ENCODE measurements at places on chromosomes 12 and 14.

GRCh38 chr12:55707841-55708694 is at the start of gene ITGA7:
ITGA7 (minus strand) TSS chr12:55707904; CDS start chr12:55707682, 222 bp downstream.
- DNase-seq, result peak; percentile 88

GRCh38 chr14:64465831-64466554 is 694 bp downstream of the AKAP5 start:
- peak; percentile 57 for DNase-seq

- DNase-seq, result no peak
These were observed 94.3 kb downstream of the SLC25A21 start for GRCh38 chr14:37078131-37078530.

GRCh38 chr14:68768316-68768715 is 24.6 kb downstream of the ZFP36L1 start:
- DNase-seq, result no peak

DNA sequence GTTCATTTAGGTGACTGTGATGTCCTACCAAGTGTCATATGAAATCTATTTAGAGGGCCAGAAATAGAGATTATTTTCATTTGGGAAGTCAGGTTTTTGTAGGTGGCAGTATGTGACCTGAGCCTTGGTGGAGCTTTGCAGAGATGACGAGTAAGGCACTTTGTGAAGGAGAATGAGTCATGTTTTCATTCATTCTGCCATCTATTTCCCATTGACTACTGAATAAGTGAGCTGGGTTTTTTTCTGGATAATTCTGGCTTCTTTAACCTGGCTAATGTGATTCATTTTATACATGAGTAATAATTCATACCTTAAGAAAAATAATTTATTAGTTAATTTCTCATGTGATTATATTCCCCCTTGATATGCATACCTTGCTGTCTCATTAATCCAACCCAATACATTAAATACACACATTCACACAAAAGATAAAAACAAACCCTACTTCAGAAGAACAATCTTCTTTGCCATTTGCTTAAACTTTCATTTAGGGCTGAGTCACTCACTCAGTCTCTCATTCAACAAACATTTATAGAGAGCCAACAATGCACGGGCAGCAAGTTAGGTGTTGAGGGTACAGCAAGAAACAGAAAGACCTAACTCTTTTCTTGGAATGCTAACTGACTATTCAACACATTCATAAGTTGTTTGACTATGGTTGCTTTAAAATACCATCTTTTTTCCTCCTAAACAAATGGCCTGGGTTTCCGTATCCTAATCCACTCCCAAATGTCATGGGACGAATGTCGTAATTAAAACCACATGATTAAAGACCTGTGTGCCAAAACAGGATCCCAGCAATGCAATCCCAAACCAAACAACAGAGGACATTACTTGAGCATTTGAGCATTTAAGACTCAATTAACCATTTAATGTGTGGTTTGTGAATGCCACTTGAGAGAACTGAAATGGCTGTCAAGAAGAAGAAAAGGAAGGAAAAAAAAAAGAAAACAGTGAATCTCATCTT is 78.0 kb downstream of the KITLG start:
- DNase-seq, result no peak

- no peak for DNase-seq
These were observed 1.5 kb upstream of the GALNT6 start for GRCh38 chr12:51392556-51393237.

DNA sequence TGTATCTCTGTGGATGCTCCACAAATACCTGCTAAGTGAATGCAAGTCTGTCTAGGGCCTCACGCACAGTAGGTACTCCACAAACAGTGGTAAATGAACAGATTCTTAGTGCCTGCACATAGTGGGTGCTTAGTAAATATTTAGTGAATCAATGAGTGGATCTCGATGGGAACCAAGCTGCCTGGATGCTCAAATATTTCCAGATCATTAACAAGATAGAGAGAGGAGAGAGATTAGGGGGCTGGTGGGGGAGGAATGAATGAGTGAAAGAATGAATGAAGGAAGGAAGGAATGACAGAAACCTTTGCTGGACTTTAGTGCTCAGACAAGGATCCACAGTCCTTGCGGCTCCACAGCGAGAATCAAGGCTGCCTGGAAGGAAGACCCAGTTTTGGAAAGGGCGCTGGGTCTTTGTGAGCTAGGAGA is 118.2 kb downstream of the SCARB1 start:
- no peak for DNase-seq

DNA sequence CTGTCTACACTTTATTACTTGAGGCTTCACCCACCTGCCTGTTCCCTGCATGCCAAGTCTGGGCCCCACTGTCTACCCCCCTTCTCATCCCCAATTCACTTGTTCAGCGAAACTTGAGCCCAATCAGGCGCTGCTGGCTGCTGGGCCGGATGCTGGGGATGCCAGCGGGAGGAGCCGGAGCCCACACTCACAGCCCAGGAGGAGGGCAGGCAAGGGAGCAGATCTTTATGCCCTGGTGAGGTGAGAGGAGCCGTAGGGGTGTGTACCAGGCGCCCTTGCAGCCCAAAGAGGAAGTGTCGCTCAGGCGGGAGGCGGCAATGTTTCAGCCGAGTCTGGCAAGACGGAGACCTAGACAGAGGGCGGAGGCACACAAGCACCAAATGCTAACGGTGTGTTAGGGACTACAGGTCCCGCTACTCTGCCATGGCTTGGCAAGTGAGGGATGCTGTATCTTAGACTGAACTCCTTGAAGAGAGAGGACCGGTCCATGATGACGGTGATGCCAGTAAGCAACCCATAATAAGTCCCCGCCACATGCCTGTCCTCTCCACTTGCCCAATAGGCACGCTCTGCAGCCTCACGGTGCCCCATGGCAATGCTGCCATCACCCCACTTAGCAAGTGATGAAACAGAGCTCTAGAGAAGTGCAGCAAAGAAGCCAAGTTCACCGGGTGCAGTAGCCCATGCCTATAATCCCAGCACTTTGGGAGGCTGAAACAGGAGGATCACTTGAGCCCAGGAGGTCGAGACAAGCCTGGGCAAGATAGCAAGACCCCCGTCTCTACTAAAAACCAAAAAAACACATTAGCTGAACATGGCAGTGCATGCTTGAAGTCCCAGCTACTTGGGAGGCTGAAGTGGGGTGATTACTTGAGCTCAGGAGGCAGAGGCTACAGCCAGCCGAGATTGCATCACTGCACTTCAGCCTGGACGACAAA is 41.6 kb downstream of the LRRC74A start:
- peak; percentile 60 for DNase-seq

- DNase-seq, result peak; percentile 31
These were observed 51.2 kb downstream of the ATF7IP start for GRCh38 chr12:14416658-14417057.

- DNase-seq, result no peak
These were observed 29.3 kb downstream of the MAP1LC3B2 start for GRCh38 chr12:116588390-116589028.

DNA sequence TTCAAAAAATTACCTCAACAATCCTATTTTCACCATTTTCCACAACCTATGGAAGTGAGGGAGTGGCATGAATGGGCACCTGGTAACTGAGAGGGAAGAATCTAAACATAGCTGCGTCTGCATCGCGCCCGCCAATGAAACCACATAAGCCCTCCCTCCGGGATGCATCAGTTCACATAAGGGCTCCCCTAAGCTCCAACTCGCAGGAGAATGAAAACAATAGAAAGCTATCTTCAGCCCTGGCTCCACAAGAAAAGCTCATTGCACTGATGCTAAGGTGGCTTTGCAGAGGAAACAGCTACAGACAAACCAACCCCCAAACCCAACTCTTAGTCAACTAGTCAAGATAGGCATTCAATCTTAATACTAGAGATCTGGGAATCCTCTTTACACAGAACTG is 173.3 kb downstream of the FOXN3 start:
- no peak for DNase-seq

DNA sequence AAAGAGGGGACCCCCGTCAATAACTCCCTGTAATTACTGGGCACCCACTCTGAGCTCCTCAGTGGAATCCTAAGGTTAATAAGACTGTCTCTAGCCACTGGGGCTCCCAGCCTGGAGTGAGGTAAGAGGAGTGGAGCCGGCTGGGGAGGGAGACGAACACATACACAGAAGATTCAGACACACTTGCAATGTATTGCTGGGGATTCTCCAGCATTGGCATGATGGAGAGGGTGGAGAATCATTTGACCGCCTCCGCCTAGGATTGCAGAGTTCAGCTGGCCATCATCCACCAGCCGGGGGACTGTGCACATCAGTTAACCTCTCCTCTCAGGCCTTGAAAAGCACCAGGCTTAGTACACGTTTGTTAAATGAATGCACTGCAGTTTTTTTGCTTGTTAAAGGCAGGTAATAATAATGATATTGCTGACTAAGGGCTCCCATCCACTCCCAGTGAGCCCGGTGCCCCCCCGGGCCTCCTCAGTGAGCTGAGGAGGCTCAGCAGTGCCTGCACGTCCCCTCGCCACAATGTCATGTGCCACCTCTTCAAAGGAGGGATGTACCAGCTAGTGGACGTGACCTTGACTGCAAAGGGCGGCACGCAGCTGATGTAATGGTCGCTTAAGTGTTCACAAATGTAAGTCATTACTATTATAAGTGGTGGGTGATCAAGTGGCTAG is 20.3 kb upstream of the FAIM2 start:
- DNase-seq, result no peak

- DNase-seq, result no peak
These were observed 312.8 kb upstream of the RPL10L start for GRCh38 chr14:46964378-46964777.

- DNase-seq, result peak; percentile 49
These were observed 1.1 kb downstream of the TPI1 start for GRCh38 chr12:6868211-6869048.

GRCh38 chr14:67425608-67426007 is 13.6 kb upstream of the PLEK2 start:
- no peak for DNase-seq

DNA sequence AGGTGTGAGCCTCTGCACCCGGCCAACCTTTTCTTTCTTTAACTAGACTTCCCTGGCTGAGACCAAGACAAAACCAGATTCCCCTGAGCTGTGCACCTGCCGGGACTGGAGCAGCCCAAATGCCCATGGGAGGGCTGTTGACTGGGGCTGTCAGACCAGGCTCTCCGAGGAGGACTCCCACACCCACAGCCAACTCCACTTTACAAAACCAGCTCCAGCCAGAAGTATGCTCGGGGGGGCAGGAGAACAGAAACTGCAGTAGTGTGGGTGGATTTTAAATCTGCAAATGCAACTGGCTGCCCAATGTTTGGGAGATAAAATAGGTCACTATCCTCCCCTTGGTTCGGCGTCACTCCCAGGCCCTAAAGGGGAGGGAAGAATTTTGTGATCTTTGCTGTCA is 78.5 kb downstream of the VCPKMT start:
- DNase-seq, result no peak

GRCh38 chr14:101033006-101033405 is 129.5 kb upstream of the RTL1 start:
- DNase-seq, result peak; percentile 10

DNA sequence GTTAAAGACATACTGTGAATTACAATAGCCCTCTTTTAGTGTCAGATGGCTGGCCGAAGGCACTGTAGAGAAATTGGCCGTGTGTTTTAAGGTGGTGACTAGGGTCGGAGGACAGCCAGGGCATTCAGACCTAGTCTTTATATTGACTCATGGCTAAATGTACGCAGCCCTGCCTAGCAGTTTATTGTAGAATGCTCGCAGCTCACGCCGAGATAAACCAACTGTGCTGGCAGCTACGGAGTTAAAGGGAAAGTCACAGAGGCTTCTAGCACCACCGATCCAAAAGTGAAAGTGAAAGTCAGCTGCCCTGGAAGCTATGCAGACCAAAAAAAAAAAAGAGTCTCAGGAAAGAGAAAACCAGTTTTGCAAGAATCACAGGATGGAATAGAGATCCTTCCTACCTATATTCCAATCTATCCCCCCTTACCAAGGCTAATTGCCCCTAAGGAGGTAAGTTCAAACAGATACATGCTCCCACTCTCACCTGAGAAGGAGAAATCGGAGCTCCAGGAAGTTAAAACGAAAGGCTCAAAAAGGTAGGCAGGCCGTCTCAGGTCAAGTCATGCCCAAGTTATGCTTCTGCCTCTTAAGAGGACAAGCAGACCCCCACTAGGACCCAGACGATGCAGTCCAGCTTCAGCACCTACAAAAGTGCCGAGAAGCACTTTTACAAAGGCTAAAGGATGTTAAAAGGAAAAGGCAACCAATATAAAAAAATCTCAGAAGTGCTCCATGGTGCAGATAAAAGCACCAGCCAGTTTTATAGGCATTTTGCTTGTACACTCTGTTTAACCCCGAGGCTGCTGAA is 24.8 kb downstream of the KLRK1 start:
- DNase-seq, result peak; percentile 81

DNA sequence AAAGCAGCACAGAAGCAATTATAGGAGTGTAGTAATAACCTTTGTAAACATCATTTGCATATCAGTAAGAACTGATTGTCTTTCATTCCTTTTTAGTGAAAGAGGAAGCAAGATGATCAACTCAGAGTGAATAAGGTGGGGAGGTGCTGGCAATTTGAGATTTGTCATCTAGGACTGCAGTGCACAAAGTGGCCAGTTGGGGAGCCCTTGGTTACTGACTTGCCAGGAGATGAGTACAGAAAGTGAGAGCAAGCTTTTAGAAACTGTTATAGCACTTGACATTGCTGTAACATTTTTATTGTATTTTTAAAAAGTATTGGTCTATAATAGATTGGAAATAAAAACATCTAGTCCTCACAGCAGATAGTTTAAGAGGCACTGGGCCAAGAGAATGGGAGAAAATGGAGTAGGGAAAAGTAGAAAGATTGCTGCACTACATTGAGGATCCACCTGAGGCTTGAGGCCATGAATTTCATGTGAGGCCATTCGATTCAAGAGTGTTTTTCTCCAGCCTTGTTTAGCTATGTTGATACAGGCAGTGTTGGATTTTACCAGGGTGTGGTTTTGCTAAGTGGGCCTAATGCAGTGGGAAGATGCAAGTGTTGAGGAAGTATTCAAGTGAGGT is 98.2 kb downstream of the SNAPC1 start:
- peak; percentile 40 for DNase-seq

DNA sequence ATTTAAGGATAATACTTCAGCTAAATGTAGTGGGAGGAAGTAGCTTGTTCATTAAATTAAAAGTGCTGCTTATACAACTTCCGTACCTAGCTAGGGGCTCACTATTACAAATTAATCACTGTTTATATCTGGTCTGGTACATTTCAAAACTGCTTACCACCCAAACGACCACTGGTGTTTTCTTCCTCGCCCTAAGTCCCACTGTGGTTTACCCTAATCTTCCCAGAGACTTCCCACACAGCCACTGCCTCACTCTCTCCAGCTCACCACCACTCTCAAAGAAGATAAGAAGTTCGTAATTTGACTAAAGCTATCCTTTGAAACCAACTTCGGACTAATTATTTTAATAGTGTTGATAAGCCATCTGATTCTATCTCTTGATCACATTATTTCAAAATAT is 62.6 kb downstream of the PLXNC1 start:
- DNase-seq, result no peak
